RWPE2 (cell line): ENCODE measurements at places on chromosomes 6 and 20.

GRCh38 chr6:1297746-1298145 is 14.2 kb upstream of the FOXQ1 start:
- peaks cover 20% of the 10 kb centered on the region for H3K4me1 ChIP-seq
- H3K27ac ChIP-seq: peak overlapping the region; percentile 38
- no peak for DNase-seq
- no peak overlapping the region for H3K4me3 ChIP-seq

DNA sequence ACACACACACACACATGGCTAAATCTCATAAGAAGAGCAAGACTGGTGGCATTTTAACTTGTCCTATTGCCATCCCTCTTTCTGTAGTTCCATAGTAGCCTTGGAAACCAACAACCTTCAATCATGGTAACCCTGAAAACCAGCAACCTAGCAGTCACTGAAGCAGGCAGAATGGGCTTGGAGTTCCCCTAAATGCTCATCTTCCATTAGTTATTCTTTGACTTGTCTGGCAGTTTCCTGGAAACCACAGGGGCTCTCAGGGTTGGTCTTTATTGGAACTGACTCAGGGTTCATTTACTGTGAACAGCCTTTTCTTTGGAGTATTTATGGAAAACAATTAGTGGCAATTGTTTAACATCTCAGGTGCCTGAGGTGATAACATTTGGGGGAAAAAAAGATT is 19.4 kb upstream of the BRPF3 start:
- no peak for DNase-seq
- H3K36me3 ChIP-seq: no peaks in the 10 kb centered on the region
- H3K4me1 ChIP-seq: no peaks in the 10 kb centered on the region

DNA sequence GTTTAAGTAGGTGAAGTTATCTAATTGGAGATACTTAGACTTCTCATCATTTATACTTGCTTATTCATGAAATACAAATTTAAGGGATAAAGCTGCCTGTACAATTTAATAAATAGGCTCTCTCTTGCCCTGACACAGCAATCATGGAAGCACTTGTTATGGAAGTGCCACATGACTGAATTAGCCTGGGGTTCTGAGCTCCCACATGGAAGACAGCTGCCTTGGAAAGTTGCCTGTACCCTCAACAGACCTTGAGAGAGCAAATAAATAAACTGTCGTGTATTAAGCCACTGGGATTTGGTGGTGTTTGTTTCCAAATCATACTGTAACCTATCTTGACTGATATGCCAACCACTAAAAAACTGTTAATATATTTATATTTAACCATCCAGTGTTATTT is 87.0 kb upstream of the RSPO3 start:
- DNase-seq: no peak
- peaks cover 4% of the 10 kb centered on the region for H3K4me1 ChIP-seq
- no peaks in the 10 kb centered on the region for H3K36me3 ChIP-seq
- no peaks in the 10 kb centered on the region for H3K27me3 ChIP-seq
- no peak overlapping the region for H3K4me3 ChIP-seq

DNA sequence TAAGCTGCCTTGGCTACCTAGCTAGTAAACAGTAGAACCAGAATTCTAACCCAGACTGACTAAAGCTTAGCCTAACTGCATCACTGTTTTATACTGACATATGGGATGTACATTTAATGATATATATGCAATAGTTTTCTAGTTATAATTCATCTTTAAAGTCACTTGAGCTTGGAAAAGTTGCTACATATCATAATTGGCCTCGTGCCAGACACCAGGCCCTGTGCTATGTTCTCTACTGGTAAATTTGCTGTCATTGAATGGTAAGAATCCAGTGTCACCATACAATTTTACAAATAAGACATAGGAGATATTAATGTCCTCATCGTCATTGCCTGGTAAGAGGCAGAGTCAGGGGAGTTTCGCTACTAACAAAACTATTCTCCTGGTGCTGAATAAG is 396.8 kb downstream of the CDKAL1 start:
- H3K4me3 ChIP-seq: no peak overlapping the region
- no peak for DNase-seq
- H3K27ac ChIP-seq: no peak overlapping the region
- no peaks in the 10 kb centered on the region for H3K27me3 ChIP-seq
- H3K36me3 ChIP-seq: no peaks in the 10 kb centered on the region

- no peak overlapping the region for H3K27ac ChIP-seq
- H3K4me1 ChIP-seq: no peaks in the 10 kb centered on the region
- H3K27me3 ChIP-seq: no peaks in the 10 kb centered on the region
- no peak for DNase-seq
These were observed 135.1 kb downstream of the TBXT start for GRCh38 chr6:166032366-166033200.

GRCh38 chr6:33147807-33148666 is 44.2 kb downstream of the COL11A2 start:
- H3K4me3 ChIP-seq: no peak overlapping the region
- H3K27ac ChIP-seq: no peak overlapping the region
- no peaks in the 10 kb centered on the region for H3K4me1 ChIP-seq
- no peaks in the 10 kb centered on the region for H3K36me3 ChIP-seq
- H3K27me3 ChIP-seq: peaks cover 3% of the 10 kb centered on the region

DNA sequence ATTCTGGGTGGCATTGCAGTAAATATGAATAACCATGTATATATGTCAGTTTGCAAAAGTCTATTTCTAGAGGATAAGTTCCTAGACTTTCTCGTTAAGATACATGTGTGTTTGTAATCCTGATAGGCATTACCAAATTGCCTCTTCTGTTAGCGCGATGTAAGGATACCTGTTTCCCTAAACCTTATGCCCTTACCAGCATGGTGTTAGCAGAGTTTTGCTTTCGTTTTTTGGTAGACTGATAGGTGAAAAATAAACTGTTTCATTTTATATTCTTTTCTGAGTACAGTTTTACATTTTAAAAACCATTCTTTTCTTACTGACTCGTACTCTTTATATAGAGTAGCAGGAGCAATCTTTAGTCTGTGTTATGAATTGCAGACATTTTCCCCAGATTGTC is 32.3 kb downstream of the SNX9 start:
- no peaks in the 10 kb centered on the region for H3K36me3 ChIP-seq
- no peaks in the 10 kb centered on the region for H3K4me1 ChIP-seq
- no peaks in the 10 kb centered on the region for H3K27me3 ChIP-seq
- H3K27ac ChIP-seq: no peak overlapping the region

DNA sequence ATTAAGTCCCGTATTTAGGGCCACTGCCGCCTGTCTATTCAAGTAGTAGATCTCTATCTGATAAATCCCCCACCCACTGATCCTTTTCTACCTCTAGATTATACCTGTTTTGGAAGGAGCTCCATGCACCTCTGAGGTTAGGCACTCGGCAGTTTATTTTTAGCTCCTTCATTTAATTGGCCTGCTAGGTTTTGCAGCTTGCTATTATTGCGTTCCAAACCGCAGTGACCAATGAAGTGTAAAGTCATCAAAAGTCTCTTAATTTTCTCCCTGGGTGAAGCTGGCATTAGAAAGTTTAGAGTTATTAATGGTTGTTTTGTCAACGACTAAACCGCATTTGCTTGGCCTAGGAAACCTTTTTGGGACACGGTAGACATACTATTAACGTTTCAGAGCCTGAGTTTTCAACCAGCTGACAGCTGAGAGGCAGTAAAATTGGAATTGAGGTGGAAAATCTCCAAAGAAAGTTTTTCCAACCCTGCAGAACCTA is 60.0 kb downstream of the RFPL4B start:
- H3K27ac ChIP-seq: no peak overlapping the region
- H3K4me1 ChIP-seq: no peaks in the 10 kb centered on the region
- DNase-seq: no peak
- no peak overlapping the region for H3K4me3 ChIP-seq
- H3K36me3 ChIP-seq: no peaks in the 10 kb centered on the region

DNA sequence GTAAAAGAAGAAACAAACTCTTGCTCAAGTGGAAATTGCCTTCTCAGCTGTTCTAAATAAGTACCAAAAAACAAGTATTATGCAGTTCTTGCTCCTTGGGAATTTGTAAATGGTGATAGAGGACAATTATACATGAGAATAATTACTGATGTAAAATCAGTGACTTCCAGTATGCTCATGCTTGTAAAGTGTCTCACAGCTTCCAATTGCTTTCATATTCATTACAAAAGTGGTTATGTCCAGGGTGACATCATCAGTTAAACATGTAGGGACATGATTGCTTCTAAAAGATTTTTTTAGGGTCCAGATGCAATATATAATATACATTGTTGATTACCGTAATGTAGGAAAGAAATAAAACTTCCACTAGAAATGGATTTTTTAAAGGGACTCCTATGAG is 122.8 kb upstream of the B3GAT2 start:
- H3K4me3 ChIP-seq: no peak overlapping the region
- no peaks in the 10 kb centered on the region for H3K4me1 ChIP-seq
- H3K27me3 ChIP-seq: no peaks in the 10 kb centered on the region
- no peaks in the 10 kb centered on the region for H3K36me3 ChIP-seq
- no peak overlapping the region for H3K27ac ChIP-seq
- no peak for DNase-seq

DNA sequence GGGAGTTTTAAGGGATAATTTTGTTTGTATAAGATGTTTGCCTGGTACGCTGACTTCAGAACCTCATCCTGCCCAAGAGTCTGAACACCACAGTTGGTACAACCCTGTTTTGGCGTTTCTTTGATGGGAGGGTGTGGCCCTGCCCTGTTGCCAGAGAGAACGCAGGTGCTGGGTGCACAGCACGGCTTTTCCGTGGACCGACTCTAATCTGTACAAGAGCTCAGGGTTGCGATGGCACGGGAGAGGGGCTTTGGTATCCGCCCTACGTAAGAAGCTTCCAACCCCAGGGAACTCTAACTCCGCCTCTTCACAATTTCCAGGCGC is 1.3 kb downstream of the CYP24A1 start:
- peaks cover 17% of the 10 kb centered on the region for H3K27me3 ChIP-seq
- DNase-seq: no peak
- H3K4me3 ChIP-seq: no peak overlapping the region
- no peak overlapping the region for H3K27ac ChIP-seq
- H3K4me1 ChIP-seq: peaks cover 53% of the 10 kb centered on the region

- no peaks in the 10 kb centered on the region for H3K4me1 ChIP-seq
- no peak overlapping the region for H3K4me3 ChIP-seq
- DNase-seq: no peak
- no peaks in the 10 kb centered on the region for H3K36me3 ChIP-seq
These were observed 44.2 kb upstream of the EYA2 start for GRCh38 chr20:46850416-46850815.
